GM23338 (cell line): ENCODE measurements at places on chromosomes 5 and 9. TPM values are rescaled to one million over a fixed set of nuclear protein-coding genes. Genes with fewer than 3 reads are reported as not detected.

Gene TMED9
- 130 and 142 TPM in 2 replicates for total RNA-seq

DNA sequence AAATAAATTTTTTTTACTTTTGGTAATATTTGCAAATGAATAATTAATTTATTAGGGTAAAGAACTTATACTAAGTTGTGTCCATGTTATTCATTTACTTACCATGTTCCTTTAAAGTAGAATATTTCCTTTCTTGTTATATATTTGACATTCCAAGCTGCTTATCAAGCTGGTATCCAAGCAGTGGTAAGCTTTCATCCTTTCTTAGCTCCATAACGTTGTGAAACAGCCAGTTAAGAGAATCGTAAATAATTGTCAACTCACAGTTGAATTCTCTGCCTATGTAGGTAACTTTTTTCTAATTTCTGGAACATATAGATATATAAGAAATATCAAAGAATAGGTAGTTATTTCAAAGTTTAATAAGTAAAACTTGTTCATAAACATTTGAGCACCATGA is 36.4 kb downstream of the SLC30A5 start:
- no peak for DNase-seq

DNA sequence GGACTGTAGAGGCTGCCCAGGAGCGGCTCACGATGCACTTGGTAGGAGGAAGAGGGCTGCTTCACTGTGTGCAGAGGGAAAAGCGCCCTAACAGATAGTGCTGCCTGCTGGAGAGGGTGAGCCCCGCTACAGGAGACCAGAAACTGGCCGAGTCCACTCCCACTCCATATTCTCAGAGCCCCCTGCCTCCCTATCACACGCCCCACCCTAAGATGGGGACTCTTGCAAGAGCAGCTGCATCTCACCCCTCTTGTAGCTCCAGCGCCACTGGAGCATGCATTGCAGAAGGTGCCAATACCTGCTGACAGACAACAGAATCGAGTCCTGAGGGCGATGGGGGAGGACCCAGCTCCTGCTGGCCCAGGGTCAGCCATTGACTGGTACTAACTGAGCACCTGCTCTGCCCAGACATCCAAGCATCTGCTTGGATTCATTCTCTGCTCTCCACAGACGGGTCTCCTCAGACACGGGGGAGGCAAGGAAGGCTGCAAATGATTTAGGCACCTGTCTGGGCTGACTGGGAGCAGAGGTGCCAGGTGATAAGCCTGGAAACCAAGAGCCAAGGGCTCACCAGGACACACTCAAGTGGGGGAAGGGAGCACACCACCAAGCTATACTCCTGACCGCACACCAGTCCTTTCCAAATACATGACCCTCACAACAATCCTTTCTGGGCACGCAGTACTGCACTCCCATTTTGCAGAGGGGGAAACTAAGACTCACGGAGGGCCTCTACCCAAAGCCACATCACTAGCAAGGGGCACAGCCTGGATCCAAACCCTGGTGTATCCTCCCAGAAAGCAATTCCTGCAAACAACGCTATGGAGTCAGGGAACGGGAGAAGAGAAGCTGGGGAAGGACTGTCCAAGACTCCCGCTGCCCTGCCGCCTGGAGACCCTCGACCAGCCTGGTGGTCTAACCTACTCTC is 1.6 kb downstream of the BICD2 start:
- no peak for DNase-seq

DNA sequence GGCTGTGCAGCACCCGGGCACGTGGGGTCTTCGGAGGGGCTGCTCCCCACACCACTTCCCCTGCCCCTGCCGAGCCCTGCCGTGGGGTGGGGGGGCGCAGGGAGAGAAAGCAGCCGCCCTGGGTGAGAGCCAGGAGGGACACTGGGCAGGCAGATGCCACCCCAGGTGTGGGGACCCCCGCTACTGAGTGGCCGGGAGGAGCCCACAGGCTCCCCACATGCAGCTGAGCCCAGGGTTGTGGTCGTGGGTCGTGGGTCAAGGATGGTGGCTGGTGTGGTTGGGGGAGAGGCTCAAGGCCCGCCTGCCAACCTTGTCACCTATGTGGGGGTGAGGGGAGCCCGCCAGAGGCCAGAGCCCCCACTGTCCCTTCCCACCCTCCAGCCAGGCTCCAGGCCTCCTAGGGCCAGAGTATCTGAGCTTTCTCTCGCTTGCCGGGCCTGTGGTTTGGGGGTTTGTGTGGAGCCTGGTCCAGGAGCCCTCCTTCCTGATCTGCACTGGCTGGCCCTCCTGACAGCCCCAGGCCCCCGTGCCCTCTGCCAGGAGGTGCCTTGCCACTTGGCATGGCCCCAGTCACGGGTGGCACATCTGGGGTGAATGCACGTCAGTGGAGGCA is 35.5 kb downstream of the EXOC3 start:
- DNase-seq, result no peak

DNA sequence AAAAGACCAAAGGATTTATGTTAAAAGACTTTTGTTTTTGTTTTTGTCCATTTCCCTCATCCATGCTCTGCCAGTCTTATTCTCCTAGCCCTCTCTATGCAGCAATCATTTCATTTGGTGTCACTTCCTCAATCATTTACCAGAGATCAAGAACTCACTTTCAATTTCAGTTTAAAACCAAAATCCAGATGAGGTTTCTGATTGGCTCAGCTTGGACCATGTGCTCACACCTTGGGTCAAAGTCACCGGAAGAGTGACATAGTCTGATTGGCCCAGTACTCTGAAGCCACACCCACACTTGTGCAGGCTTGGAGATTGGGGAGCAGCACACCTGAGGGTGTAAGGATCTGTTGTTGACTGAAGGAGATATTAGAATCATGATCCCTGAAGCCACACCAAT is 79.6 kb downstream of the TLR4 start:
- peak; percentile 6 for DNase-seq

DNA sequence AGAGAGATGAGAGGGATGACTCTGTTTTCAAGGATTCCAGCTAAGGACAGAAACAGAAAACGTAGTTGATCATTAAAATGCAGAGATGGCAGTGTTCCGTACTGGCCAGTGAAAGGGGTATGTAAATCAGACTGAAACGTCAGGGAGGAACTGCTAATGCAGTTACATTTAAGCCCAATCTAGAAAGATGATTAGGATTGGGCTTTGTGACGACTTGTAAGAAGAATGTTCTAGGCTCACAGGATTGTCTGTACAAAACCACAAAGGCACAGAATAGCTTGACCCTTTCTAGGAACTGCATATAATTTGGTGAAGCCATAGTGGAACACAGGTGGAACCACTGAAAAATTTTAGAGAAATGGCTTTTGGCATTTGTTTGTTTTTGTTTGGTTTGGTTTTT is 55.6 kb upstream of the TESK1 start:
- DNase-seq, result no peak
